AML-193 (cell line): ENCODE measurements at places on chromosomes 2 and 18.

DNA sequence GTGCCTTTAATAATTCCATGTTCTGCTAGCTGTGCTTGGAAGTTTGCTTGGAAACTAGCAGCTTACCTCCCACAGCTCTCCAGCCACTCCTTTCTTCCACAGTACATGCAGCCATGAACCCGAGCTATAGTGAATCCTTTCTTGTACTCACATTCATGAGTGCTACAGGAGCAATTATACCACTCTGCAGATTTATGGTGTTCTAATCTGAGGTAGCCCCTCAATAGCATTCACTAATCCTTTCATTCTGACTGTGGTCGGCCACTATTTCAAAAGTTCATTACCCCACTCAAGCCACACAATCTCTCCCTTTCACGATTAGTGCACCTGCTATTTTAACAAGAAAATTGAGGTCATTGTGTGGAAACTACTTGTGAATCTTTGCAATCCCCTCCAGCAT, 53.2 kb downstream of the CSRNP3 start:
- no peak for DNase-seq

DNA sequence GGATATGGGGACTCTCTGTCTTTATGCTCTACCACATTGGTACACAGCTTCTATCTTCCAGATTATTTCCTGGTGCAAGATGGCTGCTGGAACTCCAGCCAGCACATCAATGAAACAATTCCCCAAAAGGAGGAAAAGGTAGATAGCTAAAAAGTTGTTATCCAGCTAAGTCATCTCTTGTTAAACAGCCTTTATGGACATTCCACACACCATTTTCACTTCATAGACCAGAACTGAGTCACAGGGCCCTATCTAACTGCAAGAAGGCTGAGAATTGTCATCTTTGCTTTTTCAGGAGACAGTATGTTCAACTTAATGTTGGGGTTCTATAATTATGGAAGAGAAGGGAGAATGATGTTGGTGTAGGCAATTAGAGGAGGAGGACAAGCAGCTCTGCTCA, 133.3 kb upstream of the NOSTRIN start:
- DNase-seq, result no peak

- no peak for DNase-seq
Observed at GRCh38 chr2:145919477-145919876, 1399.6 kb upstream of the ZEB2 start.

GRCh38 chr2:143728498-143728897, 599.3 kb downstream of the ARHGAP15 start:
- DNase-seq, result no peak

- no peak for DNase-seq
Observed at GRCh38 chr2:118657466-118657865, 190.0 kb downstream of the EN1 start.

DNA sequence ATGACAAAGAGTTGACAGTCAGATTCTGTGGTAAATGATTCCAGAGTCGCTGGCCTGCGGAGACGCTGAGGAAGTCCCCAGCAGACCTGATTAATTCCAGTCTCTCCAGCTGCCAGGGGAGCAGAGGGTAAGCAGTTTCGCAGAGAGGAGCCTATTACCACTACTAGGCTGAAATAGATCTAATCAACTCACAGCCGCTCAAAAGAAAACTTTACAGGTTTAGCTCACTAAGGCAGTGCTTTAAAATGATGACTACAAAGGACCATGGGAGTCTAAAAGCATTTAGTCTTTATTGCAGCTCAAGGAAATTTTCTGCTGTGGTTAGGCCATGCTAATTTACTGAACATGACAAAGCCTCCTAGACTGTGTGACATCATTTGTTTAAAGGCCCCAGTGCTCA, 445.6 kb upstream of the POU3F3 start:
- DNase-seq, result no peak

DNA sequence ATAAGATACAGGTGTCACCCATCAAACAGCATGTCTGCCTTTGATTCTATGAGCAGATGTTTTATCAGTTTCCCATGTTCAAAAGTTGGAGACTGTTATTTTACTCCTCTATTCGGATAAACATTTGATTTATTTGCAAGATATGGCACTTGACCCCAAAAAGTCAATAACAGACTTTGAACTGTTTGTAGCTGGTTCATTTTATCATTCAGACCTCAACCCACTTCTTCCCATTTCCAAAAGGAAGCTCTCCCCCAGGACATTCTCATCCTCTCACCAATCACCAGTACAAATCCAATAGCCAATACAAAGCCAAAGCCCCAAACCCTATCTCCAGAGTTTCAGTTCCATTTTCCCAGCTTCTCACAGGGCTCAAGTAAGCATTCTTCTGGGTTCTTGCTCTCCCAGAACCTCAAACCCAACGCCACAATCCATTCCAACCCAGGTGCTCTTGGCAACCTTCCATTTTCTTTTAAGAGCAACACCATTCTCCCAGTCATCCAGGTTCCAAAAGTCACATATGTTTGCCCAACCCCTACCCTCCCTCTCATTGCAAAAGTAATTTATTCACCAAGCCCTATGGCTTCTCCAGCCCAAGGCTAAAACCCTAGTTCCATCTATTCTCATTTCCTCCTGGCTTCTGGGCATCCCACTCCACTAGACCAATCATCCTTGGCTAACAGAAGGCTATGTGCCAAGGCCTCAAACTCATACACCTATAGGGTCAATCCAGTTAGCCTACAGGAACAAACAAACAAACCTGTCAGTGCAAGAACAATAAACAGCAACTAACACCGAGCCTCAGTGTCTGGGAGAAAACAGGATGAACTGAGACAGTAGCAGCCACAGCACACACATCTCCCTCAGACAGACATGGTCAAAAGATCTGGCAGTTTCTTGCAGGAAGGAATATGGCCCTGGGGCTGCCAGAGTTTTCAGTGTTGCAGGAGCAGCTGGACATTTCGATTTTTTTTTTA, 9.2 kb downstream of the ACVR1 start:
- DNase-seq, result no peak

GRCh38 chr2:3290655-3291054, 87.0 kb downstream of the EIPR1 start:
- DNase-seq, result no peak

DNA sequence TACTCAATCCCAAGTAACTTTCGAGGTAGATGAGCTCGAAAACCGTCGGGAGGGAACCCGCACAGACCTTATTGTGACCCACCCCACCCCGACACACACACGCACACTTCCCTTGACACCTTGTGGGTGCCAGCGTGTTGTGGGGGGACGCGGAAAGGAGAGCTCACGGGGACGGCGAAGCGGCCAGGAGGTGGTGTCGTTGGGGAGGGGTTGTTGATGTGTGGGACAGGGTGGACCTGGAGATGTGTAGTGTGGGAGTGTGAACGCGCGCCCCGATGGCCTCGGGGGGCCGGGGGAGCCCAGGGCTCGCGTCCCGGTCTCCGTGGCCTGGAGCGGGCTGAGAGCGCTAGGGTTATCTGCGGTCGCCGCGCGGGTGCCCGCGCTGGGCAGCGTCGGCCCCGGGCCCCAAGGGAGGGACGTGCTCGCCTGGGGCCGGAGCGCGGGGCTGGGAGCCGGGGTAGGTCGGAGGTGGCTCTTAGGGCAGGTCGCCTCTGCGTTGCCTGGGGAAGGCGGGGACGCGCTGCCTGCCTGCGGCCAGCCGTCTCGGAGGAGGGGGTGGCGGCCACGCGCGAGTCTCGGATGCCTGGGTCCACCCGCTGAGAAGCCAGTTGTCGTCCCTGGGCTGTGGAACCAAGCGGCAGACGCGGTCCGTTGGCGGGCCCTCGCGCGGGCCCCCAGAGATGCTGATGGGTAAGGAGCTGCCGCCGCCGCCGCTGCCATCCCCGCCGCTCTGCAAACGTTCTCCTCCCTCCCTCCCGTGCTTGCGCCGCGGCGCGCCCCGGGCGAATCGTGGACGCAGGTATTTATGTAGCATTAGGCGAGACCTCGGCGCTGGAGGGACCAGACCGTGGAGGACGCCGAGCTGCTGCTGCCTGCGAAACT, 1.6 kb downstream of the KLHL29 start:
- DNase-seq, result no peak

DNA sequence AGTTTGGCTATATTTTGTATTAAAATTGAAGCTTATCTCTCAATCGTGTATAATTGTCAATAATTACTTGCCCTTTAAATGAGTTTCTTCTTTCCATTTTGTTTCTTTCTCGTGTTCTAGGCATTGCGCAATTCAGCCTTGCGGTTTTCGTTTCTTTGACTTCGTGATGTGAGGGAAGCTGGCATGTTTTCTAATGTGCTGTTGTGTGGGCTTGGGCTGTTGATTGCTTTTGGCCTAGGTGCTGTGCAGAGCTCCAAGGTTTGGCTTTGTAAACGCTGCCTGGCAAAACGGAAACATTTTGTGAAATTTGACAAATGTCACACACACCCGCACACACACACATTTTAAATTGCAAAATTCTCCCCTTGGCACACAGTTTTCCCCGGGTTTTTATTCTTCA, 242.6 kb upstream of the TCF4 start:
- peak; percentile 63 for DNase-seq

- DNase-seq, result no peak
Observed at GRCh38 chr2:3463186-3463835, 56.0 kb downstream of the ADI1 start.

DNA sequence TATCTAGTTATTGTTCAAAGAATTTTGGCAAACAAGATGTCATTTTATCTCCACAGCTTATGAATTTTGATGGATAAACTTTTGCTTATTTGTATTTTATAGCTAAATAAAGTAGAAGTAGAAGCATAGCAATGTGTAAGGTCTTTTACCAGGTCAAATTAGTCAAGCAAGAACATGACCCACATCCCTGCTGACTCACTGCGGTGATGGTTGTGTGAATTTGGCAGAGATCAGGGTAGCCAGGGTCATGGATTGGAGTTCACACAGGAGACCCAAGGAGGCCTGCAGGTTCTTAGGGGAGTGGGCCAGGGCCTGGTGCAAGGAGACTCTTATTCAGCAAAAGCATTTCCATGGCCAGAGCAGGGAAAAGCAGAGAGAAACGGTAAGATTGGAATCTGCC, 18.7 kb downstream of the SP140 start:
- DNase-seq, result no peak

DNA sequence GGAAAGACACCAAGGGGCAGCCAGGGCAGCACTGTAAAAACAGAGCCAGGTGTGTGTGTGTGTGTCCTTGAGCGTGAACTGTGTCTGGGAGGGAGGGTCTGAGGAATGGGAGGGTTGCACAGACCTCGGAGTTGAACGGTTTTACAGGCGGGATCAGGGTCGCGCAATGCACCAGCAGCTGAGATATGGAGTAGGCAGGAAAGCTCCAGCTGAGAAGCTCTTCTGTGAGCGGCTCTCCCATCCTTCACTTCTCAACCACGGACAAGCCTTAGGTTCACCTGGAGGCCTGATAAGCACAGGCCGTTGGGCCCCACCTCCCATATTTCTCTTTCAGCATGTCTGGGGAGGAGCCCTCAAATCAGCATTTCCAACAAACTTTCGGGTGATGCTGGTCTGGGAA, 12.1 kb downstream of the SERTAD2 start:
- no peak for DNase-seq

- no peak for DNase-seq
Observed at GRCh38 chr2:156891609-156892008, 365.9 kb upstream of the GALNT5 start.

GRCh38 chr2:212408524-212408923, 130.1 kb downstream of the ERBB4 start:
- DNase-seq, result no peak

GRCh38 chr2:178066890-178067669, 5.5 kb downstream of the PDE11A start:
- no peak for DNase-seq
